GM18507 (cell line): ENCODE measurements at places on chromosomes 1 and 21.

GRCh38 chr1:8025671-8026144 lies 401 bp downstream of the ERRFI1 start:
- DNase-seq, result no peak

- DNase-seq, result no peak
Measured at GRCh38 chr1:56799605-56800400, 19.4 kb downstream of the FYB2 start.

GRCh38 chr1:40944326-40944725 lies 35.2 kb upstream of the CTPS1 start:
- DNase-seq, result no peak

GRCh38 chr1:7366286-7366954 lies 404.7 kb upstream of the VAMP3 start:
- DNase-seq, result no peak

GRCh38 chr1:48943393-48943792 lies 166.7 kb upstream of the BEND5 start:
- no peak for DNase-seq

GRCh38 chr1:224357626-224358124 lies 996 bp downstream of the CNIH4 start:
- no peak for DNase-seq

GRCh38 chr1:25137106-25137505 lies 95.2 kb downstream of the SYF2 start:
- no peak for DNase-seq

- DNase-seq, result no peak
Measured at GRCh38 chr1:97348599-97349265, 572.1 kb downstream of the DPYD start.

DNA sequence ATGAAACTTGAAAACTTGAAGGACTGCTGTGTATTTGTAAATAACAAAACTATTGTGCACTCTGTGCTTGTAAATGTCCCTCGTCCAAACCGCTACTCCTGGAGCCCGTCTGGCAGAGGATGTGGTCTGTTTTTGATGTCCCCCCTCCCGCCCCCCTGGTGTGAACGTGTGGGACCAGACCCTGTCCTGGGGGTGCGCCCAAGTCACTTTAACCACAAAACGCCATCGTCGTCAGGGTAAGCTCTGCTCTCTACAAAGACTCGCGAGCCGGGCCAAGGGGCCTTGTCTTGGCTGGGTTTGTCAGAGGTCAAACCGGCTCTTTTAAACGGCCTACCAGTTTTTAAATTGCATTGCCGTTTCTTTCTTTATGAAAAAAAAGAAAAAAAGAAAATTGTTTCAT lies 87.4 kb upstream of the TMEM51 start:
- no peak for DNase-seq

DNA sequence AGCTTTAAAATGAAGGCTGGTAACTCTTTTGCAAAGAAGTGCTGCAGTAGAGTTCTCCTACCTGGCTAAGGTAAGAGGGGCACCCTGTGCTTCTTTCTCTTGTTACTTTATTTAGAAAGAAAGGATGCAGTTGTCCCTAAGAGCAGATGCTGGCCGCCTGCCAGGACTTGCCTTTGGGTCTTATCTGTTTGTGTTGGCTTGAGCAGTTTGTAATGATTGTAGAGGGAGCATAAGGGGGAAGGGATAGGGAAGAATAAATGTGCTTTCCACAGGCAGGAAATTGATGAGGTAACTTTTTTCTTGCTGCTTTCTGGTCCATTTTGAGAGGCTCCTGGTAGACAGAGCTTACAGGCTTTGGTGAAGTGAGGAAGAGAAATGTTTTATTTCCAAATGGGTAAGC lies 229.6 kb downstream of the HHAT start:
- no peak for DNase-seq

DNA sequence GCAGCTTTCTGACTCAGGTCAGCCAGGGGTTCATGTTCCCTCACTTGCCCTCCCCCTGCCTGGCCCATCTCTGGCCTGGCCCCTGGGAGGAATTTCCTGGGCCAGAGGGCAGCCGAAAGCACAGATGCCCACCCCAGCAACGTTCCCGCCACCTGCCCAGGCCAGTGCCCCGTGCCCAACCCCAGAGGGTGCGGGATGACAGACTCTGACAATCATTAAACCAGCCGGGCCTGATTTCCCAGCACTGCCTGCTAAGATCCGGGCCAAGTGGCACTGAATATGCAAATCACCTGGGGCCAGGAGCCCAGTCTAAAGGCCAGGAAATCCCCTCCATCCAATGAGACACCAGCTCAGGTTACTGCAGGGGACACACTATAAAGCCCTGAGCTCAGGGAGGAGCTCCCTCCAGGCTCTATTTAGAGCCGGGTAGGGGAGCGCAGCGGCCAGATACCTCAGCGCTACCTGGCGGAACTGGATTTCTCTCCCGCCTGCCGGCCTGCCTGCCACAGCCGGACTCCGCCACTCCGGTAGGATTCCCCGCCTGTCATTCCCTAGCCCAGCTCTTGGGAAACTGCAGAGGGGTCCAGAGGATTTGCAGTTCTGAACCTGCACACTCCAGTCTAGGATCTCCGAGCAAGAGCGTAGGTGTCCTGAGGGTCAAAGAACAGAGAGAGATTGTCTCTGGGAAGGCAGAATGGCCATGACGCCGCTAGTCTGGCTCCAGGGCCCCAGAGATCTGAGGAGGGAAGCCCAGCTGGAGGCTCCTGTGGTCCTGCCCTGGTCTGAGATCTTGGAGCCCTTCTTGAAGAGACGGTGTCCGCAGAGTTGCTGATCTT lies at the start of gene ELF3:
ELF3 (plus strand) TSS at position 408 of the 836 bp plus-strand sequence. CDS start 550 bp downstream, outside the sequence.
- DNase-seq, result peak; percentile 70

GRCh38 chr1:18037651-18038050 lies 69.9 kb upstream of the IGSF21 start:
- DNase-seq, result no peak

GRCh38 chr1:85799737-85800136 lies 91.5 kb upstream of the ZNHIT6 start:
- DNase-seq, result no peak

GRCh38 chr1:25971066-25971810 lies 26.6 kb downstream of the PAFAH2 start:
- DNase-seq, result peak; percentile 5

DNA sequence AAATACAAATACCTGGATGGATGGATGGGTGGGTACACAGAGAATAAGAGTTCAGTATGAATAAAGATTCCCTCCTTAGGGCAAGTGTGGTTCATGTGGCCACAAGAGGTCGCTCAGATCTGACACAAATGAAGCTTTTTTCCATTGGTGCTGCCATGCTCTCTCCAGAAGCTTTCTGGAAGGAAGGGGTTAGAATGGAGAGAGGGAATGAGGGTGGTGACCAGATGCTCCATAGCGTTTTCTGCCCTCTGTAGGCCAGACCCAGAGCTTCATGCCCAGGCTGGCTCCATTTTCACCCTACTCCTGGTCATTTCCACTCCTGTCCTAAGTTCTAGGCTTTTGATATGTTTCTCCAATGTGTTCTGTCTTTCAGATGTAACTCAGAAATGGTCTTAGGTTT lies 3.3 kb upstream of the FCRL6 start:
- no peak for DNase-seq
